H7 (cell line): ENCODE measurements at places on chromosomes 3 and 15.

GRCh38 chr15:37125143-37125542 is 24.8 kb upstream of the MEIS2 start:
- DNase-seq = no peak

DNA sequence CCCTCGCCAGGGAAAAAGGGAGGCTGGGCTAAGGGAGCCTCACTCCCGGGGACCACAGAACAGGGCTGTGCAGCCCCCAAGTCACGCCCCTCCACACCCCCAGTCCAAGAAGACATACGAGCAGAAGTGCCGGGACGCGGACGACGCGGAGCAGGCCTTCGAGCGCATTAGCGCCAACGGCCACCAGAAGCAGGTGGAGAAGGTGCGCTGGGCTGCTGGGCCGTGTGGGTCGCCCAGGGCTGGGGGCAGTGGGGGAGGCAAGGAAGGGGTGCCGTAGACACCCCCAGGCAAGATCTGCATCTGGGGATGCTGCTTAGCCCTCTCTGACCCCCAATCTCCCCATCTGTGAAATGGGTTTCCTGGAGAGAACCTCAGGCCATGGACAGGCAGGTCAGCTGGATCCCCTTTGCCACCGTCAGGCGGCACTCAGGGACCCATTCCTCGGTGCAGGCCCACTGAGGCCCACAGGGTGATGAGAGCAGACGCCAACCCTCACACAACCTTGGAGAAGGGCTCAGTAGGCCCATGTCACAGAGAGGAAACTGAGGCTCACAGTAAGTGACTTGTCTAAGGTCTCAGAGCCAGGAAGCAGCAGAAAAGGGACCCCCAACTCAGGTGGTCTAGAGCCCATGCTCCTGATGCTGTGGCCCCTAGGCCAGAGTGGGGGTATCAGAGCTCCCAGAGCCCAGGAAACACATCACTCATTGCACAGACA is 33.7 kb downstream of the PSTPIP1 start:
- no peak for DNase-seq

- no peak for DNase-seq
Observed at GRCh38 chr15:34628577-34629152, 45.2 kb upstream of the GOLGA8B start.

GRCh38 chr3:14523792-14524191 is 16.4 kb downstream of the GRIP2 start:
- DNase-seq = no peak

GRCh38 chr3:120344349-120344748 is 4.8 kb downstream of the LRRC58 start:
- DNase-seq = no peak

DNA sequence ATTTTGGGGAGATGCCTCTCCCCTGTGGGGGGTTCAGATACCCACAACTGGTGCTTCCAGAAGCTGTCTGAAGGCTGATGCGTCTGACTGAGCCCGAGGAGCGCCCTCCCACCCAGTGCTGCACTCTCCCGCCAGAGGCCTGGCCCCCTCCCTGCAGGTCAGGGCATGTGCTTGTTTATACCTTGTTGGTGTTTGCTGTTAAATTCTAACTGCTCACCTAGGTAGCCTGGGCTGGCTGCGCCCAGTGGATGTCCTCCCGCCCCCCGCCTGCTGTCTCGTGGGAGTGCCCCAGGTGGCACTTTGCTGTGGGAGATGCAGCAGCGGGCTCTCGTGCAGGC is 12.9 kb downstream of the KLF13 start:
- no peak for DNase-seq

DNA sequence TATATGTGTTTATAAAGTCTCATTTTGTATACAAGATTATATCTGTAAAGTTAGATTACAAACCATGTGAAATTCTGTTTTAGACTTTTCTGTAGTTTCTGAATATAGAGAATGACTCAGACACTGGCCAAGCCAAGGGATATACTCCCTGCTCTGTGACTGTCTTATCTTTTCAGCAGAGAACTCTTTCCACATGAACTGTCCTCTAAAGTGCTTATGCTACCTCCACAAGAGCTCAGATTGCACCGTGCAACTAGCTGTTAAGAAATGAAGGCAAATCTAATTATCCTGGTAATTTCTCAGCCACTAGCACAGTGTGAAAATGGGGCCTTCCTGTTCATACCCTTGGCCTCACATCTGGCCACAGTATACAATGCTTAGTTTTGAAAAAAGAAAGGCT is 44.3 kb upstream of the CPNE4 start:
- DNase-seq = no peak

- DNase-seq = no peak
Observed at GRCh38 chr15:64019764-64020163, 26.5 kb downstream of the DAPK2 start.

- DNase-seq = peak; percentile 7
Observed at GRCh38 chr3:100737334-100737733, 28.0 kb downstream of the TFG start.

- no peak for DNase-seq
Observed at GRCh38 chr3:115375362-115375761, 228.3 kb upstream of the ZBTB20 start.

- DNase-seq = peak; percentile 77
Observed at GRCh38 chr3:5187920-5188418, 462 bp downstream of the EDEM1 start.

GRCh38 chr3:108035751-108036150 is 55.1 kb downstream of the CD47 start:
- DNase-seq = peak; percentile 23

- no peak for DNase-seq
Observed at GRCh38 chr3:177603148-177603603, 405.9 kb upstream of the TBL1XR1 start.

GRCh38 chr3:132267391-132267993 is 49.7 kb upstream of the ACP3 start:
- no peak for DNase-seq

DNA sequence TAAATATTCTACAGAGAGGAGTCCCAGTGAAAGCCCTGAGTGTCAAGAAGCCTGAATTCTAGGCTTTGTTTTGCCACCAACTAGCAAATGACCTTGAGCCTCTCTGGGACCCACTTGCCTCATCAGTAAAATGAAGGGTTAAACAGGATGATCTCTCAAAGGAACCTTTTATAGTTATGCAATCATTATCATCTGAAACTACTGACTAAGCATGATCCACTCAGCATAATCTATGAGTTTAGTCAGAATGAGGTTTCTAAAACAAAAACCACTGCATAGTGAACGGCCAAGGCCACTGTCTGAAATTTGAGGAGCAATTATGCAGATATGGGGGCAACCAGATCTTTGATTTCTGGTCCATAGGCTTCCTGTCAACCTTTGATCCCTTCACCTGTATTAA is 319.0 kb downstream of the MECOM start:
- DNase-seq = no peak

DNA sequence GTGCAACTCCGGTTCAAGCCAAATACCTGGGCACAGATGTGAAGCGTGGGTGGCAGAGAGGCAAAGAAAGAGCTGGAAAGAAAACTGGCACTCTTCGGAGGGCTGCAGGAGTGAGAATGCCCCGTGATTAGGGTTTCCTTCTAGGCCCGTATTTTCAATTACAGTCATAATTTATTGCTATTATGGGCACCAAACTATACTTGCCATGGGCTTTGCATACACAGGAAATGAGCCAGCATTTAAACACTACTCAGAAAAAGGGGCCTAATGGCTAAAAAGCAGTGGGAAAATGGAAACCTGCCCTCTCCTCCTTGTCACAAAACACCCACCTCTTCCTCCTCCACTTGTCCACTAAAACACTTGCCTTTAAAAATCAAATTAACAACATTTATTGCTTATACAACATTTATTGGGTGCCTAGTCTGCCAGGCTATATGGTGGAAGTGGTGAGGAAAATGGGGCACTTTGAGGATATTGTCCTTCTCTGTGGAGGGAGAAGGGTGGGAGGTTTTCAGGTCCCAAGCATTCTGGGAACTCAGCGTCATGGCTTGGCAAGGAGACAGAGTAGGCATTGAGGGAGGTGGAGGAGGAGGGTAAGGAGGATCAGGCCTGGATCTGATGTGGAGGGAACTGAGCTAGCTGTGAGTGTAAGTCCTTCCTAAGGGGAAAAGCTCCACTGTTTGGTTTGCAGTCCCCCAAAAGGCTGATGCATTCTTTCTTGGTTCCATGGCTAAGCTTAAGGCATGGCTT is 160.9 kb downstream of the SLCO3A1 start:
- no peak for DNase-seq

GRCh38 chr3:163056874-163057497 is 1560.4 kb downstream of the OTOL1 start:
- peak; percentile 38 for DNase-seq

GRCh38 chr3:10195366-10196089 is 30.8 kb downstream of the IRAK2 start:
- no peak for DNase-seq

- no peak for DNase-seq
Observed at GRCh38 chr3:18010001-18010400, 267.6 kb upstream of the TBC1D5 start.
